Suppressor macrophage treated with lipopolysaccharide for 4 hours (primary cell): ENCODE measurements at places on chromosomes 16 and 17.

- DNase-seq, result no peak
Observed at GRCh38 chr16:28554634-28555423, 1.1 kb downstream of the SGF29 start.

DNA sequence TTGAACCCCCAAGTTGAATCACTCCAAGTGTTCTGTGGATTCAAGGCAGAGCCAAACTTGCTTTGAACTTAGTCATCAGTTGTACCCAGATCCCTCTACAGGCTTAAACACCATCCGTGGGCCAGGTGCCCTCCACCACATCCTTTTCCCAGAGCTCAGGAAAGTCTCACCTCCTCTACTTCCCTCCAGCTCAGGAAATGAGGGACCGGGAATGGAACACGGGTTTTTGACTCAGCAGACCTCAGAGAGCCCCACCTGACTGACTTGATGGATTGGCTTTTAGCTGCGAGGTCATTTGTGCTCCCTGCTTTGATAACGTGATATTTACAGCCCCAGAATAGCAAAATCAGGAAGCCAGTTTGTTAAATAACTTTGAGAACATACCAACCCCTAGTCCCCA, 20.1 kb downstream of the GID4 start:
- no peak for DNase-seq

DNA sequence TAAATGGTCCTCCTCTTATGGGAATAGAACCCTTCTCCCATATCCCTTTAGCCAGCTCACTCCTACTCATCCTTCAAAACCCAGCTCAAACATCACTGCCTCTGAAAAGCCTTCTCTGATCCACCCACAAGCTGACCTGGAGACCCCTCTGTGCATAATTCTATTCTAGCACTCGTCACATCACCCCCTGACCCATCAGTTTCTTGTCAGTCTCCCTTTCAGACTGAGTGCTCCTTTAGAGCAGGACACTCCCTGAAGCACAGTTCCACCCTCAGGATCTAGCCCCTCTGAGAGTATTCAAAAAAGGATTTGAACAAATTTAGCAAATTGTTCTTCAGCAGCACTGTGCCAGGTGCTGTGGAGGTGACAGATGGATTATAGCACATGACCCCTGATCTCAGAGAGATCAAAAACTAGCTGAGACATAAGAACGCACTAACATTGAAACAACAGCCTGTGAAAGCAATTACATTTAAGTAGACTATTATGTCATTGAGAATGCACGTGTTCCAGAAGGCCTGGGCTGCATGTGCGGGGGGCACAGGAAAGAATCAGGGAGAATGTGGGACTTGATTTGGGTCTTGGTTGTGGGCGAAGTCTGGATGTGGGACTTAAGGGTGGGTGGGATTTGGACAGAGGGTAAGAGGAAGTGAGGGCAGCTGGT, 43.5 kb downstream of the MRPS23 start:
- DNase-seq, result no peak

GRCh38 chr16:31002250-31002700, 8.2 kb downstream of the STX1B start:
- DNase-seq, result no peak

- no peak for DNase-seq
Observed at GRCh38 chr17:36641877-36642845, 40.8 kb downstream of the MRM1 start.

DNA sequence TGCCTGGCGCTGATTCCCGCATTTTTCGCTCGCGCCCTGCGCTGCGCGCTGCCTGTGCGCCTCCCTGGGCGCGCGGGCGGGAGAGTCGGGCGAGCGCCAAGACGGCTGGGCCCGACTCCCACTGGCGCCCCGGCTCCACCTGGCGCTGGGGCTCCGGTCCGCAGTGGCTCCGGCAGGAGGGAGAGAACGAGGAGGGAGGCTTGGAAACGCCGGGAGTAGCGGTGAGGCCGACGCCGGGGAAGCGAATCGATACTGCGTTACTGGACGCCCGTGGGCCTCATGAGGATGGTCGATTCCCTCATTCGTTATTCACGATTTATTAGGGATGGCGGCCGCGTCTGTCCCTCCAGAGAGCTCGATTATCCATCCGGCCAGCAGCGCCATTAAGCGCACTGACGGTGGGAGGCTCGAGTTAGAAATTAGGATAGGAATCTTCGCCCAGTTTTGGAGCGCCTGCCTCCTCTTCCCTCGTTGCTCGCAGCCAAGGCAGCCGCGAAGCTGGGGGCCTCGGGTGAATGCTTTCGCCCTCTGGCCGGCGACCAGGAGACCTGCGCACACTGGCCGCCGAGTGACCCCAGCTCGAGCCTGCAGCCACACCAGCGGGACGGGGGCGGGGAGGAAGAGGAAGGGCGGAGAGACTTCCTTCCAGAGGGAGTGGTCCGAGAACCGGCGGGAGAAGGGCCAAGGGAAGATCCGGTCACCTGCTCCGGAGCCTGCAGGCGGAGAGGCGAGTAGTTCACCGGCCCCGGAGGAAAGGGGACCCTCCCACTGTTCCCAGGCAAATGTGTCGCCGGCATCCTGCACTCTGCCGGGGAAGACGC, 1.3 kb upstream of the PCGF2 start:
- DNase-seq, result peak; percentile 53

DNA sequence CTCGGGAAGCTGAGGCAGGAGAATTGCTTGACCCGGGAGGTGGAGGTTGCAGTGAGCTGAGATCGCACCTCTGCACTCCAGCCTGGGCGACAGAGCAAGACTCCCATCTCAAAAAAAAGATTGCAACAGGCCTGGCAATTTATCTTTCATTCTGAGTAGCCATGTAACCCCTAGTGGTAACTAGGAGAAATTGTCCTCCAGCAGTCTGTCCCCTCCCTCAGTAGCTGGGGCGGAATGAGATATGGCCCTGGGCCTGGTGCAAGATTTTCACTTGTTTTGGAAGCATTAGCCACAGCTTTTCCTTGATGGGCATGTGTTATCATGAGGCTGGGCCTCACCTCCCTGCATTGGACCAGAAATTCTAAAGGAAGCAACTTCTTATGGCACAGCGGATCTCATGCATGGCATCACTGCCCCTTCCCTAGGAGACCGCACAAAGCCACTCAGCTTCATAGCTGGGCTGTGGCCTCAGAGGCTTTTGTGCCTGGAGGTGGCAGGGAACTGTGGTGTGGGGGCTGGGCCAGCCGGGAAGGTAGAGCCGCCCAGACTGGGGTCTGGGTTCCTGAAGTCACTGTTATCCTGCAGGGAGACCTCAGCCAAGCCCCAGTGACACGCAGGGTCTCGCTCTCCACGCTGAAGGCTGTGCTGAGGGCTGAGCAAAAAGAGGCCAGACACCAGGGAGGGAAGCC, 13.4 kb downstream of the NATD1 start:
- peak; percentile 36 for DNase-seq

DNA sequence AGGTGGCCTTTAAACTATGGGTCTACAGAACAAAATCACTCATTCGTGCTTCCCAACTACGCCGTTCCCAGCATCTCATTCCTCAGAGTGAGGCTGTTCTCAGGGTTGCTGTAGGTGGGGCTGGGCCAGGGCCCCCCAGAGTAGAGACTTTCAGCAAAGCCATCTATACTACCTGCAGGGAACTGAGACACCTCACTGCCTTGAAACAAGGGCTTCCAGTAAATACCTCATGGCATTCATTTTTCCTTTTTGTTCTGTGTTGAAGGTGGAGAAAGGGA, 4.2 kb upstream of the SDK2 start:
- DNase-seq, result no peak

DNA sequence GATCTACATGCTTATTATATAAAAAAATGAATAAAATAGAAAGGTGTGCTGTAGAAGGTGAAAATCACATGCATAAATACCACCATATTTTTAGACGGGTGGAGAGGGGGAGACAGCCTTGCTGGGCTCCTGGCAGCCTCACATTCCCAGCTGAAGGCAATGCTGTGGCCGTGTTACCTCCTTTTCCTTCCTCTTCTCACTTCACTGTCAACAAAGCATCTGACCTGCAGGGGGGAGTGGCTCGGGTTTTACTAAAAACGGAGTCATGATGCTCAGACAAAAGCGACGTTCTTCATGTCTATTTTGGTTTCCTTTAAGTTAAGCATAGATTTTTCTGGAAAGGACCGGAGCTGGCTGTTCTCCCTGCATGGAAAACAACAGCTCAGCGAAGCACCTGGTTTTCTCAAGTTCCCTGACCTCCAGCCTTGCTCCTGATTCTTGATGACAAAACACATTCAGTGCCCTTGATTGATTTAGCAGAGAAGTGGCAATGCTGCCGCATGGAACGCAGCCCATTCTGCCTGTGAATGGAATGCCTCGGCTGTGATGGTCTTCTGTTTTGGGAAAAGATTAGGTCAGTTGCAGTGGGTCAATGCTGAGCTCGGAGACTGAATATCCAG, 5.5 kb upstream of the RPTOR start:
- DNase-seq, result no peak

DNA sequence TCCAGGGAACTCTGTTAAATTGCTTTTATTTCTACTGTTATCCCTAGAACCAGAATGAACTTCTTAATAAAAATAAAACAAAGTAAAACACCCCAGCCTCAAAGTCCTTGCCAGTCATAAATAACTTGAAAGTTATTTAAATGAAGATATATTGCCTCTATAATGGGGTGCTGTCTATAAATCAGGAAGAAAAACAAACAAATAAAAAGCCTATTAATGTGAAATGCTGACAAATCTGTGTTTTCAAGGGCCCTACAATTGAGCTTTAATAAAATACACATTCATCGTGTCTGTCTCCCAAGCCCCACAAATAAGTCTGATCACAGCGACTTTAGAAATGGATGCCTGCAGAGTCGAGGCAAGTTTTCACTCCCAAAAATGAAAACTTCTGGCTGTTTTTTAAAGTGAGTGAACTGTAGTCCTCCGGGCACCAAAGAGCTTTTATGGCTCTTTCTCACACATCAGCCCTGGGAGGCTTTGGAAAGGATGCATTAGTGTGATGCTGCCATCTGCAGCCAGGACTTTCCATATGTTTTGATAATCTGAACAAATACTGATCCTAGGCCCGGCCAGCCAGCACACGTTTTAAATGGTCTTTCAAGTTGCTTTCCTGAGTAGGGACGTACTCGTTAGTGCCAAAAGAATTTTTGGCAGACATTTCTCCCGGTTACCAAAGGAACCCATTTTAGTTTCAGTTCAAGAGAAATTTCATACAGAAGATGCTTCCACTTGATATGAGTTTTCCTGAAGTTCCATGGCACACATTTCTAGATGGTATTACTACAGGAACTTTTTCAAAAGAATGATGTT, 16.3 kb downstream of the NACA2 start:
- no peak for DNase-seq

DNA sequence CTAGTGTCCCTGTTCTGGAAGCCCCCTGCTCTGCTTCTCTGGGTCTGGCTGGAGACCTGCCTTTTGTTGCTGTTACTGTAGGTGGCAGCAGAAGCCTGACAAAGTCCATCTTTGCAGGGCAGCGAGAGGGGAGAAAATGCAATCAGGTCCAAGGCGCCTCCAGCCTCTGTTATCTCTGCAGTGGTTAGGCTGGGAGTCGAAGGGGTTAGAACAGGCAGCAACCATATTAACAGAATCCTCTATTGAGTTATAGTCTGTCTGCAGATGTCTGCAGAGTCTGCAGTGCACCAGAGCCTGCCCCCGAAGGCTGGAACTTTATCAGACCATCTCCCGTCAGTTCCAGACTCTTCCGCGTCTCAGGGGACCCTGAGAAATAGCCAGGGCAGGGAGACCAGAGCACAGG, 404.9 kb upstream of the EEF2KMT start:
- no peak for DNase-seq

GRCh38 chr17:12522336-12522735, 143.4 kb upstream of the MYOCD start:
- DNase-seq, result no peak

DNA sequence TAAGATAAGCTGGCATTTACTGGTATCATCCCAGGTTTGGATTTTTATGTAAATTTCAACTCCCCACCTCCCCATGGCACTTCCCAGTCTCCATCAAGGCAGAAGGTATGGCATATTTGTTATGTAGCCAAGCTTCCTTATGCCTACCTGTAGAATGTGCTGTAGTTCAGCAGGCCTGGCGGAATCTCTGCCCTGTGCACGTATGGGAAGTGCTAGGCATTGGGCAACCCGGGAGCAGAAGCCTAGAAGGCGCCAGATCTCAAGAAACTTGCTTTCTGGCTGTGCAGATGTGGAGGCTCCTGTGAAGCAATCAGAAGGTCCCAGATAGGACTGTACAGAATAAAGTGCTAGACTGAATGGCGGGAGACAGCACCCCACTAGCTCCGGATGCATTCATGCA, 64.7 kb downstream of the SNX20 start:
- DNase-seq, result no peak

GRCh38 chr17:61390479-61390791, 9.2 kb upstream of the TBX2 start:
- no peak for DNase-seq
